Right hindlimb (tissue), 1 donor: ENCODE measurements at places on chromosomes 6 and 20.

DNA sequence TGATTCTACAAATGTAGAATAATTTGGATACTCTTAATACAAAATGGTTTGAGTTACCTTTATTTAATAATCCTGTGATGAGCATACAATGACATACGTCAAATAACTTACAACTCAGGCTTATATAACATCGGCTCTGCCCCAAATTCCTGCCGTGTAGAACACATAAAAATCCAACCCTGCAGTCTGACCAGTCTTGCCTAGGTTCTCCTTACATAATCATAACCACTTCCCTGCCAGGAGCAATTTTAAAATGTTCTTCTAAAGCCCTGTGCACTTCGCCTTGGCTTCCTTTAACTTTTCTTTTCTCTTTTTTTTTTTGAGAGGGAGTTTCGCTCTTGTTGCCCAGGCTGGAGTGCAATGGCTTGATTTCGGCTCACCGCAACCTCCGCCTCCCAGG is 16.2 kb upstream of the IER3 start:
- DNase-seq, result no peak

GRCh38 chr6:130895516-130895915 is 68.3 kb downstream of the SMLR1 start:
- no peak for DNase-seq

DNA sequence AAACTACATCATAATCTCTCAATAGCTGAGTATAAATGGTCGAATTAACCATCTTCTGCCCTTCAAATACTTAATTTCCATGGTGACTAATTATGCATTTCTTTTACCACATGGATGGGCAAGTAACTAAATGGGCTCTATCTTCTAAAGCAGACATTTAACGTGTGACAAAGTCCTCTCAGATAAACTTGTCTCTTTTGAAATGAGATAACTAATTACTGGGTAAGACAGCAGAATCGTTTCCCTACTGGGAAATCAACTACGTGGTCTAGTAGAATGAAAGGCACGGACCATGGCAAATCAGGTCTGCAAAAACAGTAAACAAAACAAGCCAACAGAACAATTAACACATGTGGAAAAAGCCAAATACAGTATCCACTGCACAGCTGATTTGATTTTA is 137.7 kb downstream of the BACH2 start:
- DNase-seq, result no peak

- no peak for DNase-seq
These were observed 42.7 kb upstream of the GCNT2 start for GRCh38 chr6:10478187-10479040.

GRCh38 chr6:83169511-83169910 is 23.6 kb downstream of the PGM3 start:
- no peak for DNase-seq

GRCh38 chr6:109738667-109739066 is 47.6 kb downstream of the FIG4 start:
- no peak for DNase-seq

- DNase-seq, result no peak
These were observed 303.0 kb downstream of the PAX1 start for GRCh38 chr20:22008456-22008855.

DNA sequence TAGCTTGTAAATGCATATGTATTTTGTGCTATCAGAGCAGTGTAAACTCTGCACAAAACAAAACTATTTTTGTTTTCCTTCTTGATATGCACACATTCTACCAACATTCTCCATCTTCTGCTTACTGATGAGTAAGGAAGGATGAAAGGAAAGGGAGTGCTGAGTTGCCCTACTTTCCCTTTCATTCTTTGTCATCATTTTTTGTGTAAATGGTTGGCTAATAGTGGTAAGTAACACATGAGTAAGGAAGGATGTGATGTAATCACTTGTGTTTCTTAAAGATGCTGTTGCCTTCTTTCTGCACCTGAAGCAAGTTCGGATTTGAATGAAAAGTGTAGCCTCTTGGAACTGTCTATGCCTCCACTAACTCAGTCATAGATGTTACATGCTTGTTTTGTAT is 4.6 kb upstream of the REV3L start:
- DNase-seq, result no peak

GRCh38 chr6:40692337-40692736 is 105.2 kb upstream of the LRFN2 start:
- DNase-seq, result no peak

DNA sequence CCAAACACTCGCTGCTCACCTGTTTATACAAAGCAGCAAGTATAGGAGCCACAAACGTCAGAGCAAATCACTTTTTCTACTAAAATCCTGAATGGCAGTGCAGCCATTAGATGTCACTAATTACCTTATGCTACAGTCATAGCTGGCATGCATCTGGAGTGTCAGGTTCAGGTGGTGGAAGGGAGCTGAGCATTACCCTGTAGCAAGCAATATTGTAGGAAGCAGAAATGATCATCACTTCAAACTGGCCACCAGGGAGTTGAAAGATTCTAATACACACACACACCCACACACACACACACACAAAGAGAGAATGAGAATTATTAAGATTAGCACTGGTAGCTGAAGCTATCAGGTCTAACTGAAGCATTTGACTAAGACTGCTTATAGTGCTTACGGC is 75.8 kb downstream of the EFHC1 start:
- DNase-seq, result no peak

DNA sequence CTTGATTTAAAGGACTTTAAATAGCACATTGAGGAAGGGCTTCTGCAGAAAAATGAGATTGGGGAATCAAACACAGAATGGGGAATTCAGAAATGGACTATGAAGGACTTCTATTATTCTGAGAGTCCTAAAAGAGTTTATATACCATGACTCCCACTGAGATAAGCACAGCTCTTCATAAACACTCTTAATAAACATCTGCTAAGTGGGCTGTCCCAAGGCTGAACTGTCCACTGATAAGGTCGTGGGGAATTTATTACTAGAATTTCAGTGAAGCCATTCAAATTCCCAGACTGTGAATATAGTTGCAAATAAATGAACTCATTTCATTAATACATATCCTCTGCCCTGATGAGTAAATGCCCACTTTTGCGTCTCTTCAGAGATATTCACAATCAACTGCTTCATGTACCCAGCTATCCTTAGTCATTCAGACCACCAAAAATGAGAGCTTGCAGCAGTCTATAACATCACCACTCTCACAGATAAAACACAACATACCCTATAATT is 468.2 kb upstream of the RUNX2 start:
- DNase-seq, result no peak

DNA sequence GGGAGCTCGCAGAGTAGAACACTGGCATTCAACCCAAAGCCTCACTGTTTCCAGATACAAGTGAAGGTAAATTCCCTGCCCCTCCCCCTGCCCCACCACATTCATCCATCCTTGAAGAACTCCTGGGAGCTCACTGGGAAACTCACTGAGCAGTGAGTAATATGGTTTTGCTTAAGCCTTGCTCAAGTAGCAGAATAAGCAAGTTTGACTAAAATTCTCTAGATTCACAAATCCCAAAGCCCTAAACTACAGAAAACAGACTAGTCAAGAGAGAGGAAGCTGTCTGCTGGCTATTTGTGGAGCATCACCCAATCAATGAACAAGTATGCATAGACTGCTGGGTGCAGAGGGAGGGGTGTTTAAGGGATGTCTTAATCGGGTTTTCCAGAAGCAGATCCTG is 82.1 kb downstream of the UNC5CL start:
- DNase-seq, result no peak

- no peak for DNase-seq
These were observed 16.4 kb upstream of the HELZ2 start for GRCh38 chr20:63590218-63591146.

DNA sequence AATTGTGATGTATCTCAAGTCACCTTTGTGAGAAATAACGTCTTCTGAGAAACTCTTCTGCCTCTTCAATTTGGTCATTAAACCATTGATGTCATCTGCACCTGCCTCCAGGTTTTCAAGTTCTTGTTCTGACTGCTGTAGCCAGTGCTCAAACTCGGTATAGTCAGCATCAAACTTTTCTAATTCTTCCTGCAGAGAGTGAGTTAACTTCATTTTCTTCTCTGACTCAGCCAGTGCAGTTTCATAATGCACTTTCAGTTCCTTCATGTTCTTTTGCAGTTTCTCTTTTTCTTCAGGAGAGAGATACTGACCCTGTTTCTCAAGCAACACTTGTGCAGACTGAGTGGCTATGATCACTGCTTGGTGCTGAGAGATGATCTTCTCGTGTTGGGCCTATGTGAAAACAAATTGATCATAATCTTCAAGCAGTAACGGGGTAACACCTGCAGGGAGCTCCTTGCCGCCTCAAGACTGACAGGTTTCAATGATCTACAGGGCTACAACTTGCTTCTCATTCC is 48.8 kb downstream of the DST start:
- no peak for DNase-seq

DNA sequence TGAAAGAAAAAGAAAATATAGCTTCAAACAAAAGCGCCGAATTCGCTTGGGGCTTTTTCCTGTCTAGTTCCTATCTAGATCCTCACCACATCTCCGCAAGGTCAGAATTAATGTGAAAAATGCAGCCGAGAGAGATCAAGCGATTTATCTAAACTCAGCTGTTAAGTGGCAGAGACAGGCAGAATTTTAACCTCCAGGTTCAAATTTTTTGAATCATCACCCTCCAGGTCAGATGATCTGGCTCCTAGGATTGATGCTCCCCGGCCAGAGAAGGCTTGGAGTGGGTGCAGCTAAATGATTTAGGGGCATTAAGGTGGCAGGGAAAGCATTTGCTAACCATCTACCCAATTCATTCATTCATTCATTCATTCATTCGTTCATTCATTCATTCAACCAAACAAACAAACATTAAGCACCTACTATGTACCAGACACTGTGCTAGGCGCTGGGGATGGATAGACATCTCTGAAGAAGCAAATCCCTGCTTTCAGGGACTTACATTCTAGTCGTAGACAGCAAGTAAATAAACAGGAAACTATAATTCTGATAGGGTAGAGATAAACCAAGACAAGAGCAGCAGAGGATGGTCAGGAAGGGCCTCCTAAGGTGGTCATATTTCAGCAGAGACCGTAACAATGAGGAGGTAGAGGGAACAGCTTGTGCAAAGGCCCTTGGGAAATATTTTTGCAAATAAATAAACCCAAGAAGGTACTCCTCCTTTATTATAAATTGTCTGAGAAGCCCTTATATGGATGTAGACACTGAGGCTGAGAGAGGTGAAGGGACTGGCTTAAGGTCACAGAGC is 672 bp upstream of the UBE2V1 start:
- DNase-seq, result no peak

DNA sequence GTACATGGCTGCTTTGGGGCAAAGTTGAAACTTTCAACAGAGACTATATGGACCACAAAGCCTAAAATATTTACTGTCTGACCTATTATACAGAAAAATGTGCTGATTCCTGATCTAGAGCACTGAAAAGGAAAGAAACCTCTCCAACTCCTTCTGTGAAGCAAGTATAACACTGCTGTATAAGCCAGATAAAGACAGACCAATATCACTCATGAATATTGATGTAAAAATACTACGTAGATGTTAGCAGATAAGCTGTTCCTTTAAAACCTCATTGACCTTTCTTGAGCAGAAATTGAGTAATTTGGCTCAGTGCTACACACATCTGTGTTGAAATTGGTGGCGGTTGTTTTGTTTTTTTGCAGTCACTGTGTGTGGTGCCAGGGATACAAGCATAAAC is 69.9 kb upstream of the HDAC2 start:
- no peak for DNase-seq

DNA sequence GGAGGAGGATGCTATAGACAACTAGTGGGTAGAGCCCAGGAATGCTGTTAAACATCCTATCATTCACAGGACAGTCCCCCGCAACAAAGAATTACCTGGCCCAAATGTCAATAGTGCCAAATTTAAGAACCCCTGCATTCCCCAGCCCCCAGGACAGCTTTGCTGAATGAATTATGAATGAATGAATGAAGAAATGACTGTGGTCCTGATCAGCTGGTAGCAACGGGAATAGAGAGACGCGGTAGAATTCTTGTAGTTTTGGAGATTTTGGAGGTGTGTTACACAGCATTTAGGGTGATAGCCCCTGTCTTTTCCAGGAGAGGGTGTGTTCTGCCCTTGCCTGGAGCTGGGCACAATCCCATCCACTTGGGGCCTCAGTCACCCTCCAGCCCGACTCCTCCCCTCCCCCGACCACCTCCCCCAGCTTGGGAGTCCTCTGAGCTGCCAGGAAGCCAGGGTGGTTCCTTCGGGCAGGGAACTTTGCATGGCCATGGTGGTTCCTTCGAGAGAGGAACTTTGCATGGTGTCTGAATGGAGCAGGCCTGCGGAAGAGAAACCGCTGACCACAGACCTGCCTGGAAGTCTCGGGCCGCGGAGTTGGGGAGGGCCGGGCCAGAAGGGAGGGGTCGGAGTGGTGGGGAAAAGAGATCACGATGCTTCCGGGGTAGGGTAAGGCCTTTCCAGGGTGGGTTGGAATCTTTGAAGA is 1.0 kb upstream of the HCK start:
- peak; percentile 47 for DNase-seq

DNA sequence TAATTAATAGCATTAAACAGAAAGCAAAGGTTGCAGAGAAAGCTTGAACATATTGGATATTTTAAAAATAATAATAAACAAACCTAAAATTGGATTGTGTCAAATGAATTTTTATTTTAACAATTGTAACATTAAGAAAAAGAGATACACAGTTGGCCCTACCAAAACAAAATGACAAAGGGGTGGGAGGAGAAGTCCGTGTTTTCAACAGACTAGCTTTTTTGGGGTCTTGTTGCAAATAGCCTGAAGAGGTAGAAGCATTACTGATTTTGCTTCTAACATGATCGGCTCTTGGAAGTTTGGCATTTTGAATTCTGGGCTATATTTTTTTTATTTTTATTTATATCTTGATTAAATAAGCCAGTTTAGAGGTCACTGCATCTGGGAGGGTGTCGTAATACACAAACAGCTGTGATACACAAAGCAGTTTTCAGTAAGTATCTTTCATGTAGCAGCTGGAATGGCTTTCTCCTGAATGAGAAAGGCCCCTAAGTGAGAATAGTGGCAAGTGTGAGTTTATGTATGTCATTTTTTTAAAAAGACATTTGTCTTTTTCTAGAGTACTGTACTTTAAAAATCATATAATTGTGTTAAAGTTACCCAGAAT is 85.5 kb upstream of the ZNF217 start:
- DNase-seq, result no peak
